CD4-positive, alpha-beta T cell treated with Interleukin-21 for 1 hour (primary cell): ENCODE measurements at places on chromosomes 7 and 10.

- peak; percentile 21 for DNase-seq
These were observed 1.6 kb downstream of the PDGFA start for GRCh38 chr7:517774-518629.

DNA sequence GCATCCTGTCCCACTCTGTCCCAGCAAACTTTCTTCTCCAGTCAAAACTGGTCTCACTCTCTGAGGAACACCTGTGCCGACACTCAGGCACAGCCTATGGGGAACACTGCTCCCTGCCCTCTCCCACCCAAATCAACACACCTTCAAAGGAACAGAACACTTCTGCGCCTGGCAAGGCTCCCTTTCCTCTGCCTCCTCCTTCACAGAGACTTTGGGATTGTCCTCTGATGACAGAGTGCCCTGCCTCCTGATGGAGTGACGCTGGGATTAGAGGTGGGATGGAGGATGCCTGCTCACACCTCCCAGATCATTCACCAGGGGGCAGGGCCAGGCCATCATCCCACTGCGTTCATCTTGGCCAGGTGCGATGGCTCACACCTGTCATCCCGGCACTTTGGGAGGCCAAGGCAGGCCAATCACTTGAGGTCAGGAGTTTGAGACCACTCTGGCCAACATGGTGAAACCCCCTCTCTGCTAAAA is 26.5 kb downstream of the KLF6 start:
- no peak for DNase-seq

DNA sequence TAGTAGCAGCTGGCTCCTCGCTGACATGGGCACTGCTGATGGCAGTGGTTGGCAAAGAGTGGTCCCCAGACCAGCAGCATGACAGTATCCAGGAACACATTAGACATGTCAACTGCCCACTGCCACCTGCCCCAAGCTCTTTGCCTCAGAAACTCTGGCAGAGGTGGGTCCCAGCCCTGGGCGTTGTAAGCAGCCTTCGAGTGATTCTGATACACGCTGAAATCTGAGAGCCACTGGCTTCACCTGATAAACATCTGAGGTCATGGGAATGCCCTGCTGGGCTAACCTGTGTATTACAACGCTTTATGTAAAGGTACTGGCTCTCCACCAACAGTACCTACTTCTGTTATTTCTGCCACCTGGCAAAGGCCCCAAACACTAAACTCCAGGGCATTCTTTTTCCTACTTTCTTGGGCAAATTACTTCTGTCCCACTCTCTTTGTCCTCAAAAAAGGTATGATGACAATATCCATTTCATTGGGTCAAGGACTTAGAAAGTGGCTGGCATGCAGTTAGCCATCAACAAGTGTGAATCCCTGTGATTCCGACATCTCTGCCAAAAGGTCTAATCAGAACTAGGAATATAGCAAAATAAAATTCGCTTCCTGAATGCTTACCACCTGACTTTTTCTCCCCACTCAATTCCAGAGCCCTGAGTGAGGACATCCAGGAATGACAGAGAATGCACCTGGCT is 9.2 kb downstream of the SGMS1 start:
- peak; percentile 28 for DNase-seq

DNA sequence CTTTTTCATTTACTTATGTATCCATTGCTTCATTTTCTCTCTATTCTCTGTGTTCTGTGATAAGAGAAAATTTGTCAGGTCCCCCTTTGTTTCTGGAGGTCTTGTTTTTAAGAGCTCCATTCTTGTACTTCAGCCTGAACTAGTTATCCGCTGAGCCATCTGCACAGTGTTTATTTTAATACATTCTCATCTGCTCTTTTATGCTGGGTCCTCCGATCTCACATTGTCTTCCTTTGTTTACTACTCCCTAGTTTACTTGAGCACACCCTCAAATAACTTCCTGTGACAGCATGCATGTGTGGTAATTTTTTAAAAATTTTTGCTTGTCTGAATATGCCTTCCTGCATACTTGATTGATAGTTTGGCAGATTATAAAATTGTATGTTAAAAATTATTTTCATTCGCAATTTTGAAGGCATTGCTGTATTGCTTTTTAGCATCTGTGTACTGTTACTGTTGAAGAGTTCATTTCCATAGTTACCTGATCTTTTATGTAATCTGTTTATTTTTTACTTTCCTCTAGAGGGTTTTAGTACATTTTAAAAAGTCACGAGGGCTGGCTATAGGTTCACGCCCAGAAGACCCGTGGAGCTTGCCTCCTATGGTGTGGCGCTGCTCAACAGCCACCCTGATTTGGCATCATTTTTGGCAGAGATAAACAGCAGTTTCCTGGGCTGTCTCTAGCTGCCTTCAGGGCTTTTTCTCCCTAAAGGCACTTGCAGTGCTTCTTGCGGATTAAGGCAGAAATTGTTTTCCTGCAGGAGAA is 31.9 kb downstream of the RSBN1L start:
- peak; percentile 18 for DNase-seq

DNA sequence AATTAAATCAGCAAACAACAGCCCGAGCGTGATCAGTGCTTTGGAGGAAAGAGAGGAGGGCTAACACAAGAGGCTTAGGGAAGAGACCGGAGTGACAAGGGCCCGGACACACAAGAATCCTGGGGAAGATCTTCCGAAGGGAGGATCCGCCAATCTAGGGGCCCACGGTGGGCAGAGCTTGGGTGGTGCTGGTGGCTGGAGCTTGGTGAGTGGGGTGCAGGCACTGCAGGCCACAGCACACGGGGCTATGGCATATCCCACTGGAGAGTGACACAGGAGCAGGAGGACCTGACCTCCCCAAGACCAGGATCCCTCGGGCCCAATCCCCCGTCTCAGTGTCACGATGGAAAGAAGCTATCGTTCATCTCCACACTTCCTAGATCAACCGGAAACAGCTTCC is 471.3 kb upstream of the FOXK1 start:
- no peak for DNase-seq
